Esophagus squamous epithelium (tissue), 5 donors: ENCODE measurements at places on chromosomes 16 and 17.

GRCh38 chr17:48311324-48311723 is 118.7 kb downstream of the SKAP1 start:
- no peak for DNase-seq

GRCh38 chr16:72794986-72795385 is 252.9 kb downstream of the ZFHX3 start:
- no peak for DNase-seq

- DNase-seq: no peak
Measured at GRCh38 chr17:74770498-74771318, 5.4 kb downstream of the NAT9 start.

DNA sequence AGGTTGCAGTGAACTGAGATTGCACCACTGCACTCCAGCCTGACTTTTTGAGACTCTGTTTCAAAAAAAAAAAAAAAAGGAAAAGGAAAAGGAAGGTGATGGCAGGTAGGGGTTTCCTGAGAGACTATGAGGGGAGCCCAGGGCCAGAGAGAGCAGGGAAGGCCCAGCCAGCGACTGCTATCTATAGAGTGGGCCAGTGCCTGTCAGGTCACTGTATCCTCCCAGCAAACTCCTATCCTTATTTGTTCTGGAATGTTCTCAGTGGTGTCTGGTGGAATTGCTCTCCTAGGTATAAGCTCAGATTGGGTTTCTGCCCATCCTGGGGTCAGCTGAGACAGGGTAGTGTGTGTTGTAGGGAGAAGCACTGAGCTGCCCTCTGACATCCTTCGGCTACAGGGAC is 14.9 kb upstream of the TMEM11 start:
- DNase-seq: no peak

DNA sequence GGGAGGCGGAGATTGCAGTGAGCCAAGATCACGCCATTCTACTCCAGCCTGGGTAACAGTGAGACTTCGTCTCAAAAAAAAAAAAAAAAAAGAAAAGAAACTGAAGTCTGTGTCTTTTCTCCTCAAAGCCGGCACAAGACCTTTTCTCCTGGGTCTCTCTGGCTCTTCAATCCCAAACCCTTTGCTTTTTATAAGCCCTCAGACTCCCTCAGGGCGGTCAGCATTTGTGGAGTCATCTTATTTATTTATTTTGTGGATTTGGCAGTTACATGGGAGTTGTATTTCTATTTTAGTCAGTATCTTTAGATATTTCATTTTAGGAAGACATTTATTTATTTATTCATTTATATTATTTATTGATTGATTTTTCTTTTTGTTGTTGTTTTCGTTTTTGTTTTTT is 57.7 kb upstream of the MAP3K14 start:
- DNase-seq: no peak

- no peak for DNase-seq
Measured at GRCh38 chr16:87016046-87017035, 300.9 kb downstream of the C16orf95 start.

GRCh38 chr17:61239327-61239726 is 160.3 kb upstream of the TBX2 start:
- DNase-seq: no peak

DNA sequence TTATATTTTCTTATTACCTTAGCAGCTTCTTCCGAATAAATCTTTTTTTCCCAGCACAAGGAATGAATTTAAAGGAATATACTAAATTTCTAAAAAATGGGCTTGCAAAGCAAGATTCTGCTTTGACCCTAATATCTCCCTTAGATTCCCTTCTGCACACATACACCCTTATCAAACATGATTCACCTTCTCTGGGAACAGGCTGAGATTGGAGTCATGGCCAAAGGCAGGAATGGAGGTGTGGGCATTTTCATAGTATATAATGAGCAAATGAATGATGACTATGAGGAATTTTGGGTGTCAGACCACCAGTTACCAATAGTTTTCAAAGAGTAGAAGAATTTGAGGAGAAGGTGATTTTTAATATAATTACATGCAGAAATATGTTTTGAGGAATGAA is 231.3 kb upstream of the CDH11 start:
- DNase-seq: no peak

GRCh38 chr17:46764709-46765401 is 53.6 kb downstream of the WNT3 start:
- no peak for DNase-seq

DNA sequence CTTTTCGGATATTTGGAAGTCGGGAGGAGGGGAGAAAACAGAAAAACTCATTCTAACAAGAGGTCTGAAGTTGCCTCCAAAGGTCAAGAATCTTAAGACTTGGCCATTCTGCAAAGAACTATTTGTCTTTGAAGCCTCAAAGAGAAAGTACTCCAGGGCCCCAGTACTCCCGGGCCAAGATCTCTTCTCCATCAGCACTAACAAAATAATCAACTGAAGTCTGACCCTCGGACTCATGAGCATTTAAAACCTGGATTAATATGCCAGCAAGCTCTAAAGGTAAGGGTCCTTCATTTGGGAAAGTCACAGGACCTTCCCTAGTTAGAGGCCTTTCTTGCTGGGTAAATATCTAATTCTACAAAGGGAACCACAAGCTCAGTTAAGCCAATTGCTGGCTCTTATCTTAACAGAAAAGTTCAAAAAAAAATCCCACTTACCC is 4.5 kb downstream of the AXIN2 start:
- no peak for DNase-seq

DNA sequence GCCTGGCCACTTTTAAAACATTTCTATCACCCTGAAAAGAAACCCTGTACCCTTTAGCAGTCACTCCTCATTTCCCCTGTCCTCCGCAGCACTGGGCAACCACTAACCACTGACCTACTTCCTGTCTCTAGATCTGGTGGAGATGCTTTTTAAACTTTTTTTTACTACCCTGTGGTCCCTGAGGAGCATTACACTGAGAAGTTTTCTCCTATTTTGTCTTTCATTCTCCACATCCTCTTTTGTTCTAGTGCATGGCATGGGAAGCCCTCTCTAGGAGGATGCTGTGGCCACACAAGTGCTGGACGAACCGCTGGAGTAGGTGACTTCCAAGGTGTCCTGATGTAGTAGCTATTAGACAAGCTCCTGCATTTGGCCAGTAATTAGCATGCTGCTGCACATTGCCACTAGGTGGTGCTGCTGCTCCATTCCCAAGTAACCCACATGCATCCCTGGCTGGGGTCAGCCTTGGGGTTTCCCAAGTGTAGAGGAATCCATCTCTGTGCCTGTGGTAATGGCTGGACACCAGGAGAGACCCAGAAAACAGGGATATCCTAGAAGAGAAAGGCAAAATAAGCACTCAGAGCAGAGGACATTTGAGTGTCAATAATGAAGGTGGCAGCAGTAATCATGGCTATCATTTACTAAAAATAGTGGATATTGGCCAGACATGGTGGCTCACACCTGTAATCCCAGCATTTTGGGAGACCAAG is 143.8 kb upstream of the CRHR1 start:
- DNase-seq: no peak

DNA sequence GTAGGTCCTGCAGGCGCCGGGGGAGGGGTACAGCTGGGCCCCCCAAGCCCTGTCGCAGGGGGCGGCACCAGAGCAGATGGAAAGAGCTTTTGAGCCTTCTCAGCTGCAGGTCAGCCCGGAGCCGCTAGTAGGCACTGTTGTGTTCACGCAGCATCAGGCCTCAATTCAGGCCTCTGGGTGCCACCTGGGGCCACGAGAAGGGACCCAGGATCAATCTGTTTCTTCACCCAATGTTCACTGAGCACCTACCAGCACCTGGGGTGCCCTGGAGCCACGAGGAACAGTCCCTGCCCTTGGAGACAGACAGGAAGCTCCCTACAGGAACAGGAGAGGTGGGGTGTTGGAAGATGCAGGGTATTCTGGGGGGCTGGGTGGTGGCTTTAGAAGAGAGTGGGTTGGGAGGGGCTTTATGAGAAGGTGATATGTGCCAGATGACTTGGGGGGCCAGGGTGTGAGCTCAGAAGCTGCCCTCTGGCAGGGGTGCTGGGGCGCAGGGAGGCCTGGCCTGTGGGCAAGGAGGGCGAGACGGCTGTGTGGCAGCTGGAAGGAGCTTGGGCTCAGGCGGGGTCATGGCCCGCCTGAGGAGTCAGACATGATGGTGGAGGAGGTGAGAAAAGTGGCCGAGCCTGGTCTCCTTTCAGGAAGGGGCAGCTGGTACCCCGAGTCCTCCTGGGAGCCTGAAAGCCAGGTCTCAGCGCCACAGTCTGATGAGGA is 121.9 kb upstream of the GSE1 start:
- no peak for DNase-seq

GRCh38 chr17:40075201-40075941 is 12.6 kb downstream of the THRA start:
- no peak for DNase-seq

GRCh38 chr17:39596543-39597267 is 11.0 kb downstream of the NEUROD2 start:
- no peak for DNase-seq

DNA sequence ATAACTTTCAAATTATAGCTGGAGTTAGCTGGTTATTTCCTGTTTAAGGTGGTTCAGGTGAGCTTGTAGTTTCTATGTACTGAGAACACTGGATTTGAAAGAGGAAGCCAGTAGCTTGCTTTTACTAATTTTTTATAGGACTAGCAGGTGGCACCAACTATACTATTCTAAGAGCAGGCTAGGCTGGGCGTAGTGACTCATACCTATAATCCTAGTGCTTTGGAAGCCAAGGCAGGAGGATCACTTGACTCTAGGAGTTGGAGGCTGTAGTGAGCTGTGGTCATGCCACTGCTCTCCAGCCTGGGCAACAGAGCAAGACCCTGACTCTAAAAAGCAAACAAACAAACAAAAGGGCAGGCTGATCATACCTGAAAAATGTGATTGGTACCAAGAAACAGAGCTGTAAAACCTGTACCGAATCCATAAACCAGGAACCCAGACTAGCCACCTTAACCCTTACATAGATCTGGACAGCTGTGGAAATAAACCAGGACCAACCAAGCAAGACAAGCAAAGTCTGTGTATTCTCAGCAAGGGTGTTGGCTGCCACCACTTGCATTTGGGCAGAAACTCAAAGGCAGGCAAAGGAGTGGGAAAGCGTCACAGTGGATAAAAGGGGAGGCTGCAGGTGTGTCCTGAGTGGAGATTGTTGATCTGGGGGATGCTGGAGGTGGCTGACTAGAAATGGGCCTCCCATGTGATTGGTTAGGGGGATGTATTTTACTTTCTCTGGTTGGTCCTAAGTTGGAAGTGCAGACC is 36.3 kb downstream of the SLC47A1 start:
- no peak for DNase-seq

- DNase-seq: no peak
Measured at GRCh38 chr17:81481073-81481799, 31.4 kb downstream of the ACTG1 start.

- no peak for DNase-seq
Measured at GRCh38 chr17:67689534-67690177, 28.1 kb upstream of the NOL11 start.

DNA sequence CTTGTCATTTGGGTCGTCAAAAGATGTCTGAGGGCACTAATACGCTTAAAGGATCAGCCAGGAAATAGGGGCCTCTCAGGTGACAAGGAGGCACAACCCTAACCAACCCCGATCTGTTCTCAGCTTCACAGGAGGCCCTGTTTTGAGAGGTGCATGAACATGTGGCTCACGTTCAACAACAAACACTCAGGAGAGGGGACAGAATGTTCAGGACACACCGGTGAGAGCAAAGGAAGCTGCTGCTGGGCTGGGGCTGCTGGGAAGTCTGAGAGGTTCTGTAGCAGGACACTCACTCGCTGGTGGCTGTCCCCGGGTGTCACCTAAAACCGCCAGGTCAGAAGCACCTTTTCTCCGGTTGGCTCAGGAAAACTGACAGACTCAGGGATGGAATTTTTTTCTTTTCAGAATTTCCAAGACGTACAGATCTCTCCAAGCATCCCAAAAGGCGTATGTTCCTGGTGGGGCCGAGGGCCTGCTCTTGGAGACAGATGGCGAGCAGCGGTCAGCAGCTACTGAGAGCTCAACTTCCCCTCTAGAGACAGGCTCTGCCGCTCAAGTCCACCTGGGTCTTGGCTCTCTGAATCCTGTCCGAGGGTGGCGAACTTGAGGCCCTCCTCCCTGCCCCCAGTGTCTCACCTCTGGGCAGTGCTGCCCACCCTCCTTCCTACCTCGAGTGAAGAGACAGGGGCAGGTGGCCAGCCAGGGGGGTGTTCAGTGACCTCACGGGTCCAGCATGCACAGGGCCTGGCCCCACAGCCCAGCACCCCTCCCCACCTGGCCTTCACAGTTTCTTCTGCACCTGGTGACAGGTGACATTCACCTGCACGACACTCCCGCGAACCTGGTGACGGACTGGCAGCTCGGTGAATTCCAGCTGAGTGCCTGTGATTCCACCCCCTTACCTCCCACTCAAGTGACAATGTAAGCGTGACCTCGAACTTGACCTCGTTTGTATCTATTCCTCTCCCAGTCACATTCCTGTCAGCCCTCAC is 22.9 kb downstream of the CLUH start:
- no peak for DNase-seq

DNA sequence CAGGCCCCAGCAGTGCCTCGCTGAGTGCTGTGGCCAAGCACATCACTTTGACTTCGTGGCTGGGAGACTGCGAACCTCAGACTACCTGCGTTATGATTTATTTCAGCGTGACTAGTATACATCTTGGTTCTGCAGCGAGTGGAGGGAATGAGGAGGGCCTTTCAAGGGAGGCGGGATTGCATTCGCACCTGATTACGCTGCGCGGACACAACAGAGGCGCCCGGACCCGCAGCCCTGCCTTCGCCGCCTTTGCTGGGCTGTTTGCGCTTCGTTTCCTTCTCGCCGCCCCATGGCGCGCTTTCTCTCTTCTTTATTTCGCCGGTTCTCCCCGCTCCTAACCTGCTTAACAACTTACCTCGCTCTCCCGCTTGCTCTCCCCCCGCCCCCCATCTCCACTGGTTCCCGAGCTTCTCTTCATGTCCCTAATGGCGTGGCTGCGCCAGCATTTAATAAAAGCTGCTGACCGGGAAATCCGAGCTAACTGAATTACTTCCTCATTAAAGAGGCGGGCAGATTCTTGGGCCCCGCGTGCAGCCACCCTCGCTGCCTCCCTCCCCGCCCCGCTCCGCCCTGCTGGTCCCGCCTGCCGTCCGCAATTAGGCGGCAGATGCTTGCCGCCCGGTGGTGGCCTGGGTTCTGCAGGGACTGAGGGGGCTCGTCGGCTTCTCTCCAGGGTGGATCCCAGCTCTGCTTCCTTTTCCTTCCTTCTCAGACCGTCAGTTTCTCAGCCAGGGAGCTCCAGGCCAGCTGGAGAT is 257.6 kb upstream of the SDK2 start:
- no peak for DNase-seq

DNA sequence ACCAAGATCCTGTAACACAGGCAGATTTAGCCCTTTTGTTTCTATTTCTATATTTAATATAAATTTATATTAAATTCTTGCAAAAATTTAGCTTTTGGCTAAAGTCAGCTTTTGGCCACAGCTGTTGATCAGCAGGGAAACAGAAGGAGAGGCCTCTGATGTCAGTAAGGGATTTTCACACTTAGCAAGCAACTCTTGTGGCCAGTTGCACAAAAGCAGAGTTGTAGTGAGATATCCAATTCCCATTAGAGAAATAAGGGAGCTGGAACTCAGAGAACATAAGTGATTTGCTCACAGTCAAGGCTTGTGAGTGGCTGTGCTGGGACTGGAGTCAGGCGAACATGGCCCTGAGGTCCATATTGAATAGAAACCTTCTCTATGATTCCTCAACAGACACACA is 16.7 kb upstream of the HEATR6 start:
- no peak for DNase-seq
